D721Med (cell line): ENCODE measurements at places on chromosomes 5 and 9.

DNA sequence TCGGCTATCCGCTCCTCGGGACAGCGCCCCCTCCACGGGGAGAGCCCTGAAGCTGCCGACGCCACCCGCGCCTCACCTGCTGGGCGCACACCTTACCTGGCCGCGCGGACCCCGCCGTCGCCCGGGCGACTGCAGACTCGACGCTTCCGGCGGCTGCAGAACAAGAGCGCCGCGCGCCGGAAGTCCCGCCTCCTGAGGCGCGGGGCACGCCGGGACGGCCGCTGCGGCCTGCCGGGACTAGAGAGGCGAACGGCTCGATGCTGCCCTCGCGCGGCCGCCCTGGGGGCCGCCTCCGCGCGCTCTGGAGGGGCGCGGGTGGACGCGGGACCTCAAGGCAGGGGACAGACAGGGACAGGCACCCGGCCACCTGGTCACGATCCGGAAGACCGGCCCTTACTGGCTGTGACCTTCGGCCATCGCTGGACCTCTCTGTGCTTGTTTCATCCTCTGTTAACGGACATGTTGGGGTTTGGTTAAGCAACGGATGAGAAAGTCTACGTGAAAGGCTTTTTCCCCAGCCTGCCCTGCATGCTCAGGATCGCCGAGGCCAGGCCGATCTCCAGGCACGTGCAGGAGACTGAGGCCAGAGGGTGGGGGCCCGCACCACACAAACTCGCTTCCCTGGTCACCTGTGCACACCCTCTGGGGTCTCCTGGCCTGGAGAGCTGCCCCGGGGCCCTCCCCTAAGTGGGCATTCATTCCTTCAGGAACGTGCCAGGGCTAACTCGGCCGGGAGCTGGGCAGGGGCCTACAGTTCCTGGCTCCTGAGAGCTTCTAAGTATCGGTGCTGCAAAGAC is at the start of gene SNAPC4:
Gene SNAPC4 (minus strand): TSS at position 133 of the 797 bp plus-strand sequence. CDS start 1,742 bp downstream, outside the sequence.
- peak; percentile 93 for DNase-seq

DNA sequence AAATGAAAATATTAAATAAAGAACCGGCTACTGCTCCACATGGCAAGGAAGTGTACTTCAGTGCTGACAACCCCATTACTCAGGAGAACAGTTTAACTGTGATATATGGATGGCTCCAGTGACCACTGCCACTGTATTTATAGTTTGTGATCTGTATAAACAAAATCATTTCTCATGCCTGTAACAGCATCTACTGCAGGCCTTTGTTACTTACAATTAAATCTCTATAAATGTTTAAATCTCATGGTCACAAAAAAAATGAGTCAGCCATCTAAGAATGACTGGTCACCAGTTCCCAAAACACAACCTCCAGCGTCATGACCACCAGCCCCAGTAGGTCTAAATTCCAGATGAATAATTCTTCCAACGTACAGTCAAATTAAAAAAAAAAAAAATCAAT is 24.6 kb downstream of the SERINC5 start:
- DNase-seq = no peak

- no peak for DNase-seq
These were observed 8.9 kb downstream of the INPP5E start for GRCh38 chr9:136430588-136431234.

- DNase-seq = no peak
These were observed 387.1 kb upstream of the IZUMO3 start for GRCh38 chr9:24932785-24933184.

DNA sequence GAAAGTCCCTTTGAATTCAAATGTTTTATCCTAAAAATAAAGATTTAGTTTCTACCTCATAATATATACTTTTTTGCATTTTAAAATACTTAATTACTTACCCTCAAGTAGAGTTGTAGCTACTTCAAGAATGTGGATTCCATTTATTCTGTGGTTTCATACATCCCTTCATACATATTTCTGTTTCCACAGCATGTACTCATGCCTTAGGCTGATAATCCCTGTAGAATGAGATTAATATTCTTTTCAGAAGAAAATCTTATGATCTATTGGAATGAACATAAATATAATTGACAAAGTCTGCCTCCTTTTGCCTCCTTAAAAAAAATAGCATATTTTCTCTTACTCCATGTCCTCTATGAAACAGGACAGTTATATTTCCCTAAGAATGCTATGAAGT is 465.7 kb downstream of the DTWD2 start:
- no peak for DNase-seq

DNA sequence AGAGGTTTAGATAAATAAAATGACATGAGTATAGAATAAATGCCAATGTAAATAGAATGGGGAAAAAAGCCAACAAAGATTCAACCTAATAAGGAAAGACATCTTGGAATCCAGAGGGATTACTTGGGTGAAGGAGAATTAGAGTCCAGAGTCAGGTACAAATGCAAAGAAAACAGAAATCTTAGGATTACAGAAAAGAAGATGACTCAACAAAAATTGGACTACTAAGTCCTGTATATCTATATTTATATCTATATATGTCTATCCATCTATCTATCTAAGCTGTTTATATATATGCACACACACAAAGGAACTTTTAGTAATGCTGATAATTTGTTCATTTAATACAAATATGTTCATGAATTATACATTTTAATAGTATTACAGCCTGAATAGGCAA is 27.6 kb downstream of the FAM174A start:
- no peak for DNase-seq

DNA sequence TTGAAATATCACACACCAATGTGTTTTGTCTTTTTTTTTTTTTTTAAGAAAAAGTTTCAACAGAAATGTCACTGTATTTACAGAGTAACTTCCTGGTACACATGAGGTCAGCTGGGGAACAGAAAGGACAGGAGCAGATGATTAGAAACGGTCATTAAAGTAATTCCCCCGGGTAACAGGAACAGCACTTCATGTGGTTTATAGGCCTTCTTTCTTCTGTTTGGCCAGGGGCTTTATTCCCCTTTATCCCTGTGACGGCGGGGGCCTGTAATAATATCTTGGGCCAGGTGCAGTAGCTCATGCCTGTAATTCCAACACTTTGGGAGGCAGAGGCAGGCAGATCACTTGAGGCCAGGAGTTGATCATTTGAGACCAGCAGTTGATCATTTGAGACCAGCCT is 30.5 kb upstream of the MSH3 start:
- DNase-seq = no peak

DNA sequence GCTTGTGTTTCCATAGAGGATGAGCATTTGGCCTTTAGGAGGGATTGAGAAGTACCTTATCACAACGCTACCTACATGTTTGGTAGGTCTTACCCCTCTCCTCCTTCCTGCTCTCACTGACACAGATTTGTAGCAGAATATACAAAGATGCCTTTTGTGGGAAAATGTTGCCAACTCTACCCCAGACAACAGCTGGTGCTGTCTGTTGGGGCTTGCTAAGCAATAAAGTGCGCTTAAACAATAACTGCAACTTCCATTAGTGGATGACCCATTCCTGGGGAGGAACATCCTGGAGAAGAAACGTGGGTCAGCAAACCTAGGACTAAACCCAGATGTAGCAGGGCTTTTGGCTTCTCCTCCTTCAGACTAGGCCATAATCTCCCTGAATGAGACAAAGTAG is 174.3 kb downstream of the EFNA5 start:
- DNase-seq = no peak

DNA sequence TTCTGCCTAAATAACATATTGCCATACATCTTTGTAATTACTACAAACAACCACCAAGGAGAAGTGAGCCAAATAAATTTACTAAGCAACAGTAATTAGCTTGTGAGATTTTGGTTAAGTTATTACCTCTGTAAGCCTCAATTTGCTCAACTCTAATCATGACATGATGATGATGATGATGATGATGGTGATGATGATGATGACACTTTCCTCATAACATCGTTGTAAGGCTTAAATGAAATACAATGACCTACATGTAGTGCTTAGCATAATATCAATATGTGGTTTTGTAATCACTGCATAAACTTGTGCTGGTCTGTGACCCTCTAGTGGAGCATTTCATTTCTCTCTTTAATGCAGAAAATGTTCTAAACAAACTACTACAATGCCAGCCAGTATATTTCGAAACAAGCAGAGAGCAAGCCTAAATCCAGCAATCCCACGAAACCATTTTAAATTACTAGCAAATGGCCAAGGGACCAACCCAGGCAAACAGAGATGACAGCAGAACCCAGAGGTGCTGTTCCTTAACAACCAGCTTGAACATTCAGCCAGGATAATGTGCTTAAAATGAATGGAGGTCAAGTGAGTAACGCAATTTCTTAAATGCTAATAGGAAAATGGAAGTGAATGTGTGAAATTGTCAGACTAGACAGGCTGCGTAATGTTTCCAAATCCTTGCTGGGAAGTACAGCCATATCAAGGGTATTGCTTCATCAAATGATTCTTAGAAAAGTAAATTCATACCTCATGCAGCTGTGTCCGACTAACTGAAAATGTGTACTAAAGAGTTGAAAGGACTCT is 281.9 kb upstream of the PUM3 start:
- no peak for DNase-seq

- no peak for DNase-seq
These were observed 149.7 kb upstream of the SPRY4 start for GRCh38 chr5:142474431-142475094.

DNA sequence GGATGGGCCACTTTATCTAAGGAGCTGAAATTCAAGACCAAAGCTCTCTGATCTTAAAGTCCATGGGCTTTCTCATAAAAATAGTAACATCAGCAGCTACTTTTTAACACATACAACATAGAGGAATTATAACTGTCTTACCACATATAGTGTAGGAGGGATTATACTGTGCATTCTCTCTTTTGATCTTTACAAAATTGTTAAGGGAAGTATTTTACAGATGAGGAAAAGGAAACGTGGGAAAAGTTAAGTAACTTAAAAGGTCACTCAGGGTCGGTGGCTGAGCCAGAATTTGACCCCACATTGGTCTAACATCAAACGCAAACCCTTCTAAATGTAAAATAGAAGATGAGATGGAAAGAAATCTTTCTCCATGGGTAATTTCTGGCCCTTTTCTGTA is 38.4 kb downstream of the ZNF608 start:
- no peak for DNase-seq

DNA sequence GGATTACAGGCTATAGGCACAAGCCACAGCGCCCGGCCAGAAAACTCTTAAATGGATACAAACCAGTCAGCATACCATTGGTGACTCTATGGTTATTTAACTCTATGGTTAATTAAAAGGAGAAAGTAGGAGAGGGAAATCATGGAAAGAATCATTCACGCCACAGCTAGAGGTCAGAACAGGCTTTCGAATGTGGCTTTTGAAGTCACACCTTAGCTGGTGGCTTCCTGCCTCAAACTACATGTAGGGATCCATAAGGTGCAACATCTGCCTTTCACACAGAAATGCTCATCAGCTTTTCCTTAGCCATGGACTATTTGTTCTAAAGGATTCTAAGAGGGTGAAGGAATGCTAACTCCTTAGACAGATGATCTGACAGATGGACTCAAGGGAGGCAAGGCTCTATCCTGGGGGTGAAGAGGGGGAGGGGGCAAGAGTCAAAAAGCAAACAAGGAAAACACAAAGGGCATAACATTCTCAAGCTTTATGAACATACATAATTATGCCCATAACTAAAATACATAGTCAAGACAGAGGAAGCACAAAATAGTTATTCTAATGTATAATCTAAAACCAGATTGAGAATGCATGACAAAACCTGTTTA is 130.9 kb downstream of the EFNA5 start:
- no peak for DNase-seq

DNA sequence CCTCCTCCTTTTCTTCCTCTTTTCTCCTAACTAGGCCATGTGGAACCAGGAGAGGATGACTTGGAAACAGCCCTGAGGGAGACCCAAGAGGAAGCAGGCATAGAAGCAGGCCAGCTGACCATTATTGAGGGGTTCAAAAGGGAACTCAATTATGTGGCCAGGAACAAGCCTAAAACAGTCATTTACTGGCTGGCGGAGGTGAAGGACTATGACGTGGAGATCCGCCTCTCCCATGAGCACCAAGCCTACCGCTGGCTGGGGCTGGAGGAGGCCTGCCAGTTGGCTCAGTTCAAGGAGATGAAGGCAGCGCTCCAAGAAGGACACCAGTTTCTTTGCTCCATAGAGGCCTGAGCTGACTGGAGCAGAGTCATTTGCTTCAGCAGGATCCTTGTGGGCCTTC is 13.7 kb downstream of the NUDT2 start:
- no peak for DNase-seq
